ENCODE measurements at places on chromosomes 6 and 20. TPM values are rescaled to one million over a fixed set of nuclear protein-coding genes. Genes with fewer than 3 reads are reported as not detected.

DNA sequence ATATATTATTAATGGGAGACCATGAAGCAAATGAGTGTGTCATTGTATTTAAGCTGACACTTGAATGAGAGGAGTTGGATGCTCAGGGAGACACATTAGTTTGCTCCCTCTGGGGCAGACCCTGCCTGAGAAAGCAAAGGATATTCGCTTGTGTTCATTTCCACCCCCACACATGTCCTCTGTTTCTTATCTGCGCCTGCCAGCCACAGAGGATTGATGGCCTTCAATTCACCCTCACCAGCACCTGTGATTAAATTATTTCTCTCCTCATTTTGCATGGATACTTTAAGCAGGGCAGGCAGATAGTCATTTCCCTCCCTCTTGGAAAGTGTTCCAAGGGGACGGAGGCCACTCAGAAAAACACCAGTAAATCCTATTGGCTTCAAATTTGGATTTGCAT, 185.2 kb upstream of the GMDS start:
- DNase-seq = no peak

- no peak for DNase-seq
Measured at GRCh38 chr6:157996918-157997702, 15.4 kb downstream of the SYNJ2 start.

DNA sequence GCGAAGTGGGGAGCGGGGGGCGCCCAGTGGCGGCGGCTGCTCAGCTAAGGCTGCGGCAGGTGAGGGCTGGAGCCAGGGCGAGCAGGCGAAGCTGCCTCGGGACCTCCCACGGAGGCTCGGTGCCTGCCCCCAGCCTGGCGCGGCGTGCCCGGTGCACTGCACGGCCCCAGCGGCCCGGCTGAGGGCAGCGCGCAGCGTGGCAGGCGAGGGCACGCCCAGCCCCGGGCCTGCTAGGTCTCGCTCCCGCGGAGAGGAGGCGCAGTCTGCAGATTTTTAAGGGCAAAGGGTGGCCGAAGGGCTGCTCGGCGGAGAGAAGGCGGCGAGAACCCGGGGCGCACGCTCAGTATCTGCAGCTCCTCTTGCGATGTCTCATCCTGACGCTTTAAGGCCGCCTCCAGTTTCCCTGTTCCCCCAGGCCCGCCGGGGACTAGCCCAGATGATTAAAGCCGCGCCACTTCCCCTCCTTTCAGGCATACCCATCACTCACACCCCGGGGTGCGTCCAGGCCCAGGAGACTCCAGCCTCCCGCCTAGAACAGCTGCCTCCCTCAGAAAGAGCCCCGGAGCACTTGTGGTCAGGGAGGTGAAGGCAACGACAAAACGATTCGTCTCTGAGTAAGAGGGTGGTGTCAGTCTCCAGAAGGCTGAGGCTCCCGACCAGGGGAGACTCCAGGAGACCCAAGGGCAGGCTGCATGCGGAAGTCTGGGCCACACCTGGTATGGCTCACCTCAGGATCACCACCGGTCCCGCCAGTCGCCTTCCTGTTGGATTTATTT, at the start of gene FERMT1:
TSS of gene FERMT1 (minus strand) at position 158 of the 776 bp plus-strand sequence. CDS start 3,476 bp downstream, outside the sequence.
- DNase-seq = peak; percentile 84

- DNase-seq = no peak
Measured at GRCh38 chr6:116402108-116402937, 31.6 kb downstream of the DSE start.

DNA sequence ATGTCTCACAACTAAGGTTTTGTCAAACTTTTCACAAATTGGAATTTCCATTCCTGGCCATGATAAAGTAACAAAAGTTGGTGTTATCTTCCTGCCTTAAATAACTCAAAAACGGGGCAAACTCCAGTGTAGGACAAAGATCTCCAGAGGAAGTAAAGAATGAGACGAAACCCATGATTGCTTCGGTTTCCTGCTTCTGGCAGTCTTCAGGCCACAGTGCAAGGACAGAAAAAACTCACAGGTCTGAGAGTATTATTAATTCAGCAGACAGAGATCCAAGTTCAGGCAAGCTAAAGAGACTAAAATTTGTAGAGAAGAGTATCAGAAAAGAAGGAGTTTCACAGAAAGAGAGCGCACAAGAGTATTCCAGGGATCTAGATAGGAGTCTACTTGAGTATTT, 64.8 kb upstream of the RCAN2 start:
- DNase-seq = no peak

- no peak for DNase-seq
Measured at GRCh38 chr6:44788387-44788981, 401.0 kb downstream of the CDC5L start.

DNA sequence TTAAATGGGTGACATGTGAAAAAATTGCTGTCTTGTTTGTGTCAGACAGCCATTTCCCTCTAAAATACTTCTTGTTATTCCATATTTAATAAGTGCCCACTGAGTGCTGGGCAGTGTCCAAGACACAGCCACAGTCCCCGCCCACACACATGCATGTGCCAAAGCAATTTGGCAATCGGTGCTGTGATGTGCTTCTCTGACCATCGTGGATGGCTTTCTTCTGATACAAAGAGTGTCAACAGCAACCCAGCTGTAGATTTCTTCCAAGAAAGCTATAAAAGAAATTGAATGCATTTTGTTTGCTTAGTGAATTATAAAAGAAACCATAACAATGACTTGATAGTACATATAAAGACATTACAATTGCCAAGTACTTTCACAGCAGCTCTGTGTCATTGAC, 140.5 kb upstream of the ATXN1 start:
- peak; percentile 86 for DNase-seq

DNA sequence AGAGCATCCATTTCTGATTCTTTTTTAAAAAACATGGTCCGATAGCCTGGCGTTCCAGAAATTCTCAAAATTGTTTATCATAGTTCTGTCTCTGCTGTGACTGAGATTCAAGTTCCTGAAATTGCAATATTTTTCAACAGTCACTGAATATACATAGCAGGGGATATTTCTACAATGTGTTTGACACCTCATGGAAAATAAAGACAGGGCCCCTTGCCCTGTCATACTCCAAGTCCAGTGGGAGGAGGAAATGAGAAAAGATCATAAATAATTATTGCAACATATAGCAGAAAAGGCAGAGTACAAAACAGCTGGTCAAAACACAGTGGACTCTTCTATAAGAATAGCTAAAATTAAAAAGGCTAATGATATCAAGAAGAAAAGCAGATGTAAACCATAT, 234.8 kb upstream of the SPTLC3 start:
- no peak for DNase-seq

DNA sequence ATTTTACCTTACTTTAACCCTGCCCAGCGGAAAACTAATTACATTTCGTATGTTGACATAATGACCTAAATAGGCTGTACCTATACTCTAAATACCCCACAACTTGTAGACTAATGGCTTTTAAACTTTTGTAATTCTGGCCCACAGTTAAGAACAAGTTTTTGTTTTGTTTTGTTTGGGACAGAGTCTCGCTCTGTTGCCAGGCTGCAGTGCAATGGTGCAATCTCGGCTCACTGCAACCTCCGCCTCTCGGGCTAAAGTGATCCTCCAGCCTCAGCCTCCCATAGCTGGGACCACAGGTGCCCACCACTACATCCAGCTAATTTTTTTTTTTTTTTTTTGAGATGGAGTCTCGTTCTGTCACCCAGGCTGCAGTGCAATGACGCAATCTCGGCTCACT, 5.7 kb upstream of the SASH1 start:
- DNase-seq = no peak

- DNase-seq = peak; percentile 85
Measured at GRCh38 chr6:99868074-99868702, 125.8 kb downstream of the MCHR2 start.

DNA sequence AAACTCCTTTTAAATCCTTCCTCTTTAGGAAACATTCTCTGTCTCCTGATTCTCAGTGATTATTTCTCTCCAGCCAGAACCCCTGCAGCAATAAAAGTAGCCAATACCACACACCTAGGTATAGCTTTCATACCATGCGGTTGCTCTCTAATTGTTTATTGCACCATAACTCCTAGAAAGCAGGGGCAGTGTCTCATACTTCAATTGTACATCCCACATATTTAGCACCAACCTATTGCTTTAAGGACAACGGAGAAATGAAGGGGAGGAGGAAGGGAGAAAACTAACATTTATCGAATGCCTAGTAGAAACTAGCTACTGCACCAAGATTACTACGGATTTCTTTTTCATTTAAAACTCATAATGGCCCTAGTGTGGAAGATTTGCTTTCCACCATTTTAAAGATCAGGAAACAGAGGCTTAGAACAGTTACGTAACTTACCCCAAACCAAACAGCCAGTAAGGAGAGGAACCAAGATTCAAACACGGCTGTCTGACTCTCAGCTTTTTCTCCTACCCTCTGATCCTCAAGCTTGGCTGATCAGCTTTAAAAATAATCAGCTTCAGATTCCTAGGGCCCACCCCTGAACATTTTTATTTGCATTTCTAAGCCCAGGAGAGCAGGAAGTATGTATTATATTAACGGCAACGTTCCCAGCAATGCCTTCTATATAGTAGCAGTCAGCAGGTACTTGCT, 43.4 kb upstream of the ATXN1 start:
- peak; percentile 6 for DNase-seq

DNA sequence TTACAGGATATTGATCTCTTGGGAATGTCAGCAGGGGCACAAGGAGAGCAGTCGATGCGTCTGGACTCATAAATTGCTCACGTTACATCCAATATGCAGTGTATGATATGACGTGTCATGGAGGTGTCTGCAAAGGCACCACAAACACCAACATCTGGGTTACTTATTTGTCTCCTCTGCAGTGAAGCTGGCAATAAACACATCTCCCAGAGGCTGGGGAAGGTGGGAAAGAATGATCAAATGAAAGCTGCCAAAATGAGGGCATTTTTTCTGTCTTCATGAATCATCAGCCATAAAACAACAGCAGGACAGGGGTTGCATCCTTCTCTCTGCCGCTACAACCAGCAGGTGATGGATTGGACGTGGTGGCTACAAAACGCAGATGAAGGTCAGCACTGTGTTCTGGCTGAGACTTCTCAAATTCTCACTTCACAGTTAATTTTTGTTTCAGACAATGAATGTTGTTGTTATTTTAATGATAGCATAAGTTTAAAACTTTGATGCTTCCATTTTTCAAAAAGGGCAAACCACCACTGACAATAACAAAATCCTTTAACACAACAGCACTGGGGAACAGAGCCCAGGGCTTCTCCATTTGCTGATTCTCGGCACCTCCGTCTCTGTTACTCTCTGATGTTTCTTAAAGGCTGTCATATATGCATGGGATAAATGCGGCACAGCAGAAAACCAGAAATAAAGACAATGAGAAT, 47.5 kb downstream of the ERMARD start:
- no peak for DNase-seq

DNA sequence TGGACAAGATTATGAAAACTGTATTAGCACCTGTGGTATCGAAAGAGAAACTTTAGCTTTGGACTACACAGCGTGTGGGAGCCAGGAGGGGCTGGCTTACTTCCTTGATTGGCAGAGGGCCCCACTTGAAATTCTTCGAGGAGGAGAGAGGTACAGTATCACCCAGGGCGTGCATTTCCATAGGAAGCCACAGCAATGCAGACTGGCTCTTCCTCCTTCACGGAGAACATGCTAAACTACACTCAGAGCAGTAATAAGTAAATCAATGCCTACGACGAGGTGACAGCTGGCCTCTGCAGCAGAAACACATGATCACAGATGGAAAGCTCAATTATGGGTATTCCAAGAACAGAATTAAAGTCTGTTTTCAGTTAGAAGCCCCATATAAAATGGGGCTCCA, 44.2 kb downstream of the MYLK4 start:
- DNase-seq = no peak

DNA sequence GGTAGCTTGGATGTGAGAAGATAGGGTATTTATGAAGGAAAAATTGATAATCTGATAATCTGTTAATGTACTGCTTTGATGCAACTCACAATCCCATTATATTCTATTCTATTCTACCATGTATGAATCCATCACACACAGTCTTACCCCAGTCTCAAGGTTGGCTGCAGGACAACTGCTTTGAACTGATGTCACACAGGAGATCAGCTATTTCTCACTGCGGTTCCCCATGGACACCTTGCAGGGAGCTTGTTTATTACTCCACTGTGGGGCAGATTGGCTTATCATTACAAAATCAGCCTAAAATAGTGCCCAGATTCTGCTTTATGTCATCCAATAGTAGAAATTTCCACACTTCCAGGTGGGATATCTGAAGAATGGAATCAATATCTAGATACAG, 61.0 kb upstream of the HS3ST5 start:
- DNase-seq = no peak

DNA sequence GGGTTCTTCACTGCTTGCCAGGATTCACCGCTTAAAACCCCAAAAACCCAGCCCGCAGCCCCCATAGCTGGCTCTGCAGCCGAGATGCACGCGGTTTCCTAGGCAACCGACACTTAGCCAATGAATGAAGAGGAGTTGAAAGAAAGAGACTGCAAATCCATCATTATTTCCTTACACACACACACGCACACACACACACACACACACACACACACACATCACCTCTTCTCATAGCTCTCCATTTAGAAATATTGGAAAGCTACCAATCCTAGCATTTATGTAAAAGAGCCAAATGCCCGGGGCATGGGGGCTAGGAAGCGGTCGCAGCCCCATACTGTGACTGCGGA, 3.4 kb upstream of the TUBB2B start:
- DNase-seq = no peak

- DNase-seq = no peak
Measured at GRCh38 chr6:2387445-2387844, 142.0 kb upstream of the GMDS start.

- no peak for DNase-seq
Measured at GRCh38 chr20:20719411-20719810, 7.0 kb upstream of the RALGAPA2 start.

DNA sequence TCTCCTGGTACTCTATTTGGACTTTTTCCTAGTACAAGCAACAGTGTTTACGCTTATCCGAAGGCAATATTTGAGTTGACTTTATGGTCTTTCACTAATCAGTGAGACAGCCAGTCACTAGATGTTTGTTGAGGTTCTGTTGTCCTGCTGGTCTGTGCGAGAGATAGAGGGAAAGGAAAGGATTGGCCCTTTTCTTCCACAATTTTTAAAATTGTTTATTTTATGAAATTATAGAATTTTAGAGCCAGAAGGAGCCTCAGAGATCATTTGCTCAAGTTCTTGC, 44.4 kb downstream of the MAP3K4 start:
- DNase-seq = no peak

- no peak for DNase-seq
Measured at GRCh38 chr20:18578581-18578980, 9.3 kb upstream of the DTD1 start.

The CPXM1 gene
- not detected for total RNA-seq

The DPPA5 gene
- total RNA-seq = not detected

The PHF20 gene
- total RNA-seq = 64.2 TPM

The PRL gene
- not detected for total RNA-seq

The CD164 gene
- total RNA-seq = 156 TPM

The CLDN20 gene
- total RNA-seq = not detected

The HLA-C gene
- total RNA-seq = 228 TPM
